ENCODE measurements at places on chromosomes 5 and 9. TPM values are rescaled to one million over a fixed set of nuclear protein-coding genes. Genes with fewer than 3 reads are reported as not detected.

SAPCD2 gene
- 51.3 TPM for total RNA-seq

ZDHHC12 gene
- total RNA-seq, result 106 TPM

BHMT gene
- 1.2 TPM for total RNA-seq

SWI5 gene
- total RNA-seq, result 37.4 TPM

CEP120 gene
- total RNA-seq, result 14.4 TPM

MEIKIN gene
- total RNA-seq, result not detected

INSYN2B gene
- total RNA-seq, result 1.7 TPM

FAM200C gene
- 2.5 TPM for total RNA-seq

GRM6 gene
- not detected for total RNA-seq

DNA sequence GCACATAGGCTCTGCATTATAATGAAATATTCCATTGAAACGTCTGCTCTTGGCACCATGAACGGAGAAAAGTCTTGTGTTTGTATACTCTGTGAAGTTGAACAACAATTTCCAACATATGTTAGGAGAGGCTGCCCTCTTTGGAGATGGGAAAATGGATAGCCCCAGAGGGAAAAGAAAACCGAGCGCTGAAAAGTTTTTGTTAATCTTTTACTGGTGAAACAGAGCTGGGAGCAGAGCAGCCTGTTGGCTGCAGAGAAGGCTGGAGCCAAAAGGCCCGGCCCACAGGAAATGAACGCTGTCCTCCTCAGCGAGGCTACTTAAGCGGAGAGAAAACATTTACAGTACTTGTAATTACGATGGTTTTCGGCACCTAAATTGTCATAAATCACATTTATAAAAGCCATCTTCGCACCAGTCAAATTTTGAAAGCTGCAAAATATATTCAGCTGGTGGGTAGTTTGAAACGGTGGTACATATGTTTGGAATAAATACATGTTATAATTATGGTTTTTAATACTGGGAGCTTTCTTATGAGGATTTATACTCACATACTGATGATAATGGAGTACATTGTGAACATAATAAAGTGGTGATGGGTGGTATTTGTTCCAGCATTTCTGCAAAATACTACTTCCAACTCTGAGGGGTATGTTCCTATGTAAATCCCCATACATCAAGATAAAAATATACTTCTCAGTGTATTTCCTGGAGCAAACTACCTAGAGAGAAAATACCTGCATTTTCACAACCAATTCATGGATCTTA, 129.6 kb upstream of the CNTLN start:
- no peak for DNase-seq

- no peak for DNase-seq
These were observed 968.1 kb upstream of the CDH18 start for GRCh38 chr5:20956134-20956533.

DNA sequence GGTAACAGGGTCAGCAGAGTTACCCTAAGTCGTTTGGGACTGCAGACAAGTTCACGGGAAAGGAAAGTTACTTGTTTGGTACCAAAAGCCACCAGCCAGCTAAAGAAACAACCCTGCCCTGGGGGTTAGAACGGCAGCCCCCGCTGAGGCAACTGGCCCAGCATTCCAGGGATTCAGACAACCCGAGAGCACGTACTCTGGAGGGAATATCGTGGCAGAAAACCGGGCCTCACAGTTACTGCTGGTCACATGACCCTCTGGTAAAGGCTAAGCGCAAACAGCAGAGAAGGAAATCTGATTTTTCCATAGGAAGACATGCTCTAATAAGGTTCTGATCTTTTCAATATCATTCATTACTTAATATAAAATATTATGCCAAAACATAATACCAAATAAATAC, 22.5 kb upstream of the MLANA start:
- no peak for DNase-seq

DNA sequence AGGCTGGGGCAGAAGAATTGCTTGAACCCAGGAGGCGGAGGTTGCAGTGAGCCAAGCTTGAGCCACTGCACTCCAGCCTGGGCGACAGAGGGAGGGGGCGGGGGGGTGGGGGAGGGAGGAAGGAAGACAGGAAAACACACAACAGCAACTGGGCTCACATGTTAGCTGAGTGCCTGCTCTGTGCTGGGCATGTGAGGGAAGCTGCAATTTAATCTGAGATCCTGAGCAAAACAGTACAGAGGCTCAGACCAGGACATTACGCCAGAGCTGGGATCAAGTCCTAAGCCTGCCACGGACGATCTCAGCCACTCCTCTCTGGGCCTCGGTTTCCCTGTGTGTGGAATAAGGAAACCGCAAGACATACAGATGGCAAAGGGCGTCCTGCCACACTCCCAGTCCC, 119.1 kb downstream of the VAV2 start:
- no peak for DNase-seq

DNA sequence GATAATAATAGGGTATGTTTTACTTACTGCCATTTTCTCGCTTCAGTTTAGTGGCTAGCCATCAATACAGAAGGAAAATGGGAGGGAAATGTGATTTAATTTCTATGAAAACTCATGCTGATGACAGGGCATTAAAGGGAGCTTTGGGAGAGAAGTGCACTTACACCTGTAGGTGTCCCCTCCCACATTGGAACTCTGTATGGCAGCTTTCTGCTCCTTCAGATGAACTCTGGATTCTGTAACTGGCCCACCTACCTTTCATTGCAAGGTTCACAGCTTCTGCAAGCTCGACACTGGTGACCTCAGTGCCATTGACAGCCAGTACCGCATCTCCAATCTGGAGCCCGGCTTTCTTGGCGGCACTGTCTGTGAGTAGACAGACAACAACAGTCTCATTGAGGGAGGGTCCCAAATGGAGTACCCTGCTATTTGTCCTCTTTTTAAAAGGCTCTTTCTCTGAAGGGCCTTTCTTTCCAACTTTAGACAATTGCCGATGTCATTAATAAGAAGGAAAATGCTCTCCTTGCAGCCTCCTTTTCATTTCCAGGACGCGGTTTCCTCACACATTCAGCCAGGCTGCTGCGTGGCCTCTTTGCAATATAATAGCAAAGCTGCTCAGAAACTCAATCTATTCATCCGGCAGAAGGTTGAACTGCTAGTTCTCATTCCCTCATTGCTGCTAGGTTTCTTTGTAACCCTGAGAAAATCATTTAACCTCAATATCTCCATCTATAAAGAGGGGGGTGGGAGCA, 63.6 kb downstream of the NUDT12 start:
- no peak for DNase-seq

GRCh38 chr9:115367780-115368525, 250.0 kb upstream of the TNC start:
- peak; percentile 26 for DNase-seq

- DNase-seq, result no peak
These were observed 41.3 kb downstream of the EFCAB9 start for GRCh38 chr5:172235132-172235780.

GRCh38 chr5:32182463-32183063, 8.4 kb upstream of the GOLPH3 start:
- no peak for DNase-seq

DNA sequence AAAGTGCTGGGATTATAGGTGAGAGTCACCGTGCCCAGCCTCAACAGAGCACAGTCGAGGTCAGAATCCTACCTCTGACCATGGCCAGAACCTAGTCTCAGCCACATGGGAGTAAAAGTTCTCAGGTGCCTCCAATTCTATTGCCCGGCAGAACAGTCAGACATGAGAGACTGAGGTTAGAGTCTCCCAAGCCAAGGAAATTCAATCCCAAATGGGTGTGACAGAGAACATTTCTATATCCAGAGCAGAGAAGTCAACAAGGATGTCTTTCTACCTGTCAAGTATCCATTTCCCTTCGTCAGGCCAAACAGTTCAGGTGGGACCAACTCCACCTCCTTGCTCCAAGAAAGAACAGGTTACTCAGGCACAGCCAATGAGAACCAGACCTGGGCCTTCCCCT, 10.5 kb downstream of the ANXA6 start:
- DNase-seq, result no peak

GRCh38 chr9:93890436-93890935, 64.7 kb downstream of the BARX1 start:
- no peak for DNase-seq

GRCh38 chr9:124828489-124829333, 24.5 kb upstream of the WDR38 start:
- no peak for DNase-seq

DNA sequence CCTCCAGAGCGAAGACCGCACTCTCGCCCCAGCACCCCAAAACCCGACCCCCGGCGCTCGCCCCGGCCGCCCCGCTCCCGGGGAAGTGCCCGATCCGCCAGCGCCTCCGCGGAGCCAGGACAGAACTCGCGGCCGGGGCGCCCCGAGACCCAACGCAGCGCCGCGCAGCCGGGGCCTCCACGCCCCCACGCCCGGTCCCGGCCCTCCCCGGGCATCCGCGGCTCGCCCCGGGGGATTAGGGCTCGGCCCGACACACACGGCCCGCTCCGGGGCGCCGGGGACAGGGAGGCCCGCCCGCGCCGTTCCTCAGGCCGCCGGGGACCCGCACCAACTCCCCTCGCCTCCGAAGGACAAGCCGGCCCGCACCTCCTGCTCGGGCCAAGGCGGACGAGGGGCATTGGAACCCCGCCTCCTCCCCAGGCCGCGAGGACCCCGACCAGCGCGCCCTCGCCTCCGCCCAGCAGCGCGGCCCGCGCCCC, 544 bp downstream of the FNBP1 start:
- no peak for DNase-seq

DNA sequence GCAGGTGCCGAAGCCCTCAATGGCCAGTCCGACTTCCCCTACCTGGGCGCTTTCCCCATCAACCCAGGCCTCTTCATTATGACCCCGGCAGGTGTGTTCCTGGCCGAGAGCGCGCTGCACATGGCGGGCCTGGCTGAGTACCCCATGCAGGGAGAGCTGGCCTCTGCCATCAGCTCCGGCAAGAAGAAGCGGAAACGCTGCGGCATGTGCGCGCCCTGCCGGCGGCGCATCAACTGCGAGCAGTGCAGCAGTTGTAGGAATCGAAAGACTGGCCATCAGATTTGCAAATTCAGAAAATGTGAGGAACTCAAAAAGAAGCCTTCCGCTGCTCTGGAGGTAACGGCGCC, 32.9 kb downstream of the CXXC5 start:
- no peak for DNase-seq

DNA sequence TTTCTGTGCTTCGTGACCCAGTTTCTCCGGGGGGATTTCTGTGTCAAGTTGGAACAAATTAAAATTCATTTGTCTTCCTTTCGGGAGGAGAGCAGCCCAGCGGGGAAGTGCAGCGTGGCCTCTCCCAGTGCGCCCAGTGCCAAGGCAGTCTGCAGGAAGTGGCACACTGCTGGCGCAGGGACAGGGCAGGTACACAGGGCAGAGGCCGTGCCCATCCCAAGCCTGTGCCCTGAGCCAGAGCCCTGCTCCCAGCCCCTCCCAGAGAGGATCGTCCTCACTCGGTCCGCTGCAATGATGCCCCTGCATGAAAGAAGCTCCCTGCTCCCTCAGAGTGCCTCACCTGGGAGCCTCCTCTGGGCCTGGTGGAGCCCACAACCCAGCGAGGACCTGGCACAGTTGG, 82.4 kb upstream of the PPP1R26 start:
- DNase-seq, result no peak

DNA sequence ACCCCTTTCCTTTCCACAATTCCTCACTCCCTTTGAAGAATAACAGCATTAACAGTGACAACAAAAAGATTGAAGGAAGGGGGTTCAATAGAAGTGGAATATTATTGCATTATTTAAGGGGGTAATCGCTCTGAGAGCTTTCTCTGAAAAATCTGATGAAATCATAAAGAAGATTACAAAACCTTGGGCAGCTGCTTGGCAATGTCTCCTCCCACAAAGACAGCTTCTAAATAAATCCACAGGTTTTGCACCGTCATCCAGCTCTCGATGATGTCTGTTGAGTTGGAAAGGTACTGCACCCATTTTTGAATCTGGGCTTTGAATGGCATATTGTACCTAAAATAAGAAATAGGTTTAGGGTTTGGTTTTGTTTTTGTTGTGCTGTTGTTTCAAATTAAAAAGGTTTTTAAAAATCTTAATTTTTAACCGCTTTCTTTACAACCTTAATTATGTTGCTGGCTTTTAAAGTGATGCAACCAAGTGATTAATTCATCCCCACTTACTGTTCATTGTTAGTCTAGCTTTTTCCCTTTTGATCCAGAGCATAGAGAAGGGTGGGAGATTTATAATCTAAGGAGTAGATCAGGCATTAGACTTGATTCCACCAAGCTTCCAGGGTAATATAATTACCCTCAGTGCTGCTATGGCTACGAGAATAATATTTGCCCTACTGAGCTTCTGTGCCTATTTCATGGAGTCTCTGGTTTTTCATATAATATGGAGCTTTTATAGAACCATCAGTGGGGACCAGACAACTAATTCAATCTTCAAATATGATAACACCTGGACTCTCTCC, 85.0 kb downstream of the DNAH5 start:
- no peak for DNase-seq

- DNase-seq, result no peak
These were observed 69.1 kb downstream of the TRPM3 start for GRCh38 chr9:71052287-71052686.

GRCh38 chr5:16700081-16700480, 83.3 kb upstream of the RETREG1 start:
- no peak for DNase-seq

DNA sequence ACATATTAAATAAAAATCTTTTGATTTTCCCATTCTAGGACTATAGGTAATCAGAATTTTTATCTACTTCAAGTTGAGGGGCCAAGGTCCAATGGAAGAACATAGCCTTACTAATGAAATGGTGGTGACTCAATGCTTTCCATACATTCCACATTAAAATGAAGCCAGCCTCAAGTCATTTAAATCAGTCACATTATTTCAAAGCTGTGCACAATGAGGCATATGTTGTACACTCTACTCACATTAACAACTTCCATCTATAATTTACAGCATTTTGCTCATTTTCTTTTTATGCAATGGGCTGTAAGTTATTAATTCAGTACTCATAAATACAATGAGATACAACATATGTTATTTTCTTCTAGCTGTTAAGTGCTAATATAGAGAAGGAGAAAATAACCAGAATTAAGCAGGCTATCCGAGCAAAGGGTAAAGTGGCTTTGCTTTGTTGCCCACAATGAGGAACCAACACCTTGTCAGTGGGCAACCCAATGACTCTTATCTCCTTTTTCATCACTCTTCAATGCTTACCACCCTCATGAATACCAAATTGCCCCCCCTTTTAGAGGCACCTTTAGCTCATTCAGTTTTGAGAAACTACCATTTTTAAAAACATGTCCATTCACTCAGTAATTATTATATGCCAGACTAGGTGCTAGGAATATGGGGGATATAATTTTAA, 52.4 kb downstream of the TTLL11 start:
- no peak for DNase-seq

DNA sequence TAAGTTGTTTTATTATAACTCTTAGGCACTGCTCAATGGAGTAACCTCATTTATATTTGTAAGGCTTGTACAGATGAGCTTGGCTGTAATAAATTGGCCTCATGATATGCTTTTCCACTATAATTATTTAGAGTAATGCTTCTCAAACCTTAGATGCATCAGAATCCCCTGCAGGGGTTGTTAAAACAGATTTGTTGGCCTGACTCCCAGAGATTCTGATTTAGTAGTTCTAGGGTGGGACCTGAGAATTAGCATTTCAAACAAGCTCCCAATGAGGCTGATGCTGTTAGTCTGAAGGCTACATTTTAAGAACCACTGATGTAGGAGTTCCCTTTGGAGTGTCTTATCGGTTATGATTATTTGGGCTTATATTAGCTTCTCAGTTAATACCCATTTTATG, 38.2 kb upstream of the ARSB start:
- no peak for DNase-seq
